ENCODE measurements at places on chromosomes 1 and 21.

GRCh38 chr1:187903223-187903622, 1074.5 kb downstream of the PLA2G4A start:
- no peak for DNase-seq

GRCh38 chr1:203860396-203861025, 888 bp upstream of the SNRPE start:
- peak; percentile 18 for DNase-seq

DNA sequence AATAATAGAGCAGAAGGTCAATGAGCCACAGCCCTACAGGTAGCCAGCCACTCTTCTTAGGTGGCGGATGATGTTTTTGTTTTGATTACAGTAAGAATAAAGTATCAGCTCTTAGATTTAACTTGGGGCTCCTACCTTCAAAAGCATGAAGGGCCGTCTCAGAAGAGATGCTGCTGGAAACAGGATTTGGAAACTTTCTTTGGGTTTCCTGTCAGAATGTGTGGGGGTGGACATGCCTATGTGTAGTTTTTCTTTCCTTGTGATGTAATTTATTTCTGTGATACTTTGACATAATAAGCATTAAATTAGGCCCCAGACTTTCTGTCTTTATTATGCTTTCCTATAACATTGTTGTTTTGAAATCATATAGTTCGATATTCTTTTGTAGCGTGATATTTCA, 1.5 kb downstream of the RAP1A start:
- DNase-seq = no peak

DNA sequence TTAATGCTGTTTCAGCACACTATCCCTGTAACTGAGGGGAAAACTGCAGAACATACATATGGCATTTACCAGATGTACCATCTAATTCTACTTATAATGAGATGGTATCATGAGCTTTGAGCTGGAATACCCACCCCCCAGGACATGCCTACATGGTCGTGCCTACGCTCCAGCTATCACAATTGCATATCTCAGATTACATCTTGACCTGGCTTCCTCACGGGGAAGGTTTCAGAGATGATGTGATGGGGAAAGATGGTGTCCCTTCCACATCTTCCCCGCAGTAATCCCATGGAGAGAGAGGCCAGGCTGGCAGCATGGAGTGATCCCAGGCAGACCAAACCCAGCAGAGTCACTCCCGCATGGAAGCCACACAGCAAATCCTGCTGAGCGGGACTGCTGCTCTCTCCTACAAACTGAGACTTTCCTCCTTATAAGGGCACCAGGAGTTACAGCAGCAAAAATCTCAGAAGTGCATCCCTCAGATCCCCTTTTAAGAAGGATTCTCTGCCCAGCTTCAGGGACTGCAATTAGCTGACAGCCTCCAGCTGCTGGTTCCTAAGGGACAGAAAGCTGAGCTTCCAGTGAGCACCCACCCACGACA, 67.1 kb downstream of the KCNH1 start:
- DNase-seq = no peak

GRCh38 chr1:47491341-47491753, 53.5 kb downstream of the FOXD2 start:
- no peak for DNase-seq

- no peak for DNase-seq
Measured at GRCh38 chr1:92038695-92039346, 9.0 kb downstream of the EPHX4 start.
